ENCODE measurements at places on chromosomes 13 and 19. TPM values are rescaled to one million over a fixed set of nuclear protein-coding genes. Genes with fewer than 3 reads are reported as not detected.

The FAAP24 gene
- total RNA-seq: 1.0 TPM

The KCNJ14 gene
- 0.20 TPM for total RNA-seq

DNA sequence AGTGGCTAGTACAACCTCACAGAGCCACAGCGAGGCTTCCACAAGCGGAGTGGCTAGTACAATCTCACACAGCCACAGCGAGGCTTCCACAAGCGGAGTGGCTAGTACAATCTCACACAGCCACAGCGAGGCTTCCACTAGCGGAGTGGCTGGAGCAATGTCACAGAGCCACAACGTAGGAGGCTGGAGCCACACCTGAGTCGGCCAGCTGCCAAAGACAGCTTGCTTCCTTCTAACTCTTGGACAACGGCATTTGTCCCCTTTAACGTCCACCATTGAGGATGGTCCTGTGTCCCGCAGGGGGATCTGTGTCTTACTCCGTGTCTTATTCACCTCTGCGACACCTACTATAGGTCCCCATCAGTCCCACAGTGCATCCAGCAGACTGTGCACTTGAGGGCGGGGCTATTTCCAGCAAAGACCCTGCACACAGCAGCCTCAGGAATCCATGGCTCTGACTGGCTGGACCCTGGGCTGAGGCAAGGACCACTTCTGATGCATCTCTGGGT is 3.7 kb downstream of the ZNF787 start:
- peak; percentile 61 for DNase-seq

DNA sequence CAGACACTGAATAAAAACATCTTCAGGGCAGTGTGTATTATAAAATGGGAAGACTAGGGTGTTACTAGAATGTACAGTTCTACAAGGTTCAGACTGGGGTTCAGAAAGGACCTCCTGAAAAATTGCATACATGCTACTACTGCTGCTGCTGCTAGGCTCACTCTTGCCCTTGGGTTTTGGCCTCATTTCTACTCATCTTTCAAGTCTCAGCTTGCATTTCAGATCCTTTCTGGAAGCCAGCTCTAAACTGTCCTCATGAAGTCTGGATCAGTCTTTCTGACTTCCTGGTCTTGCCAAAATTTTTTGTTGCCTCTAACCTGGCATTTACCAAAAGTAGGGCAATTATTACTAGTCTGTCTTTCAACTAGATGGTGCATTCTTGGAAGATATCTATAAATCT is 393.3 kb downstream of the DIAPH3 start:
- no peak for DNase-seq

GRCh38 chr19:1041835-1042685 is 2.2 kb downstream of the ABCA7 start:
- DNase-seq: peak; percentile 93

- no peak for DNase-seq
Observed at GRCh38 chr19:39736088-39736487, 1.7 kb downstream of the CLC start.

All from pancreas (tissue), 10 donors.